ENCODE measurements at places on chromosomes 1 and 21.

GRCh38 chr1:239260842-239261241 is 125.5 kb upstream of the CHRM3 start:
- DNase-seq, result no peak

DNA sequence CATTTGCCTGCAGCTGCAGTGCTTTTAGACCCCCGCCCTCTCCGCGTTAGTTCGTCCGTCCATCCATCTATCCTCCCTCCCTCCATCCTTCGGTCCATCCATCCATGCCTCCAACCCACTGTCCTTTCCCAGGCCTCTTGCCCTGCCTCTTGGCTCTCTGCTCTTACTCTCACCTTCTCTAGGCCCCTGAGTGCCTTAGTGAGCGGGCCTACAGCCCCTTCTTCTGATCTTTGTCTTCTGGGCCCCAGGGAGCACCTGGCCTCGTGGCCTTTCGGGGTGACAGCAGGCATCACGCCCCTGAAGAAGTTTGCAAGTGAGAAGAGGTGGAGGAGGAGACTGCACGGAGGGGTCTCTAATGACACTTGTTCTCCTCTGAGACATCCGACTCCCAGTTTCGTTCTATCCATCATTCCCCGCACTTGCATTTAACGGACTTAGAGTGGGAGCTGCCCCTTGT is 842 bp downstream of the ATXN7L2 start:
- DNase-seq, result peak; percentile 58

- no peak for DNase-seq
These were observed 1.2 kb downstream of the PLCH2 start for GRCh38 chr1:2477309-2477708.

- peak; percentile 35 for DNase-seq
These were observed 2.2 kb downstream of the SLC19A2 start for GRCh38 chr1:169483500-169483966.

DNA sequence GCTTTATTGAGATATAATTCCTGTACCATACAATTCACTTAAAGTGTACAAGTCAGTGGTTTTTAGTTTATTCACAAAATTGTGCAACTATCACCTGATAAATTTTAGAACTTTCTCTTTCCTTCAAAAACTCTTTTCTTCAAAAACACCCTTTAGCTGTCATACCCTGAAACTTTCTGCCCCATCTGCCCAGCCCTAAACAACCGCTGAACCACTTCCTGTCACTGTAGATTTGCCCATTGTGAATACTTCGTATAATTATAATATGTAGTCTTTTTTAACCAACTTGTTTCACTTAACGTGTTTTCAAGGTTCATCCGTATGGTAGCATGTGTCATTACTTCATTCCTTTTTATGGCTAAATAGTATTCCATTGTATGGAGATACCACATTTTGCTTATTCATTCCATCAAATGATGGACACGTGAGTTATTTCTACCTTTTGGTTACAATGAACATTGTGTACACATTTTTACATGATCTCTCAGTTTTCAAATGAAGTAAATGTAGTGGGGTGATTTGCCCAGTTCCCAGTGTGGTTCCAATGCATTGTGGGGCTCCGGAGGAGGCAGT is 37.9 kb downstream of the WNT4 start:
- no peak for DNase-seq

- no peak for DNase-seq
These were observed 16.2 kb upstream of the MYOG start for GRCh38 chr1:203101813-203102634.

DNA sequence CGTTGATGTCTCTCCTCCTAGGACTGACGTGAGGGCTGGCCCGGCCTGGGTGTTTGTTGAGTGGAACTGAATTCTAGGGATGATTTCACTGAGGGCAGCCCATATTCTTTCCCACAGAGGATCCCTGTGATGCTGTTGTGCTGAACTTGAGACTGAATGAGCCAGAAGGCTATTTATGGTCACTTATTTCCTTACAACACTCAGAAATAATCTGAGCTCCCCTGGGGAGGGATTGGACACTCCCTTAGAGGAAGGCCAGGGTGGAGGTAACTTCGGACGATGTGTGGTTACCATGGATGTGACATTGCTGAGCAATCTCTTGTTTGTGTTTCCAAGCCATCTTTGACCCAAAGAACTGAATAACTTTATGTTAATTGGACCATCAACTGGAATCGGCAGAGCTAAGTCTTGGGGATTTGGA is 5.1 kb upstream of the TMCO4 start:
- DNase-seq, result no peak

DNA sequence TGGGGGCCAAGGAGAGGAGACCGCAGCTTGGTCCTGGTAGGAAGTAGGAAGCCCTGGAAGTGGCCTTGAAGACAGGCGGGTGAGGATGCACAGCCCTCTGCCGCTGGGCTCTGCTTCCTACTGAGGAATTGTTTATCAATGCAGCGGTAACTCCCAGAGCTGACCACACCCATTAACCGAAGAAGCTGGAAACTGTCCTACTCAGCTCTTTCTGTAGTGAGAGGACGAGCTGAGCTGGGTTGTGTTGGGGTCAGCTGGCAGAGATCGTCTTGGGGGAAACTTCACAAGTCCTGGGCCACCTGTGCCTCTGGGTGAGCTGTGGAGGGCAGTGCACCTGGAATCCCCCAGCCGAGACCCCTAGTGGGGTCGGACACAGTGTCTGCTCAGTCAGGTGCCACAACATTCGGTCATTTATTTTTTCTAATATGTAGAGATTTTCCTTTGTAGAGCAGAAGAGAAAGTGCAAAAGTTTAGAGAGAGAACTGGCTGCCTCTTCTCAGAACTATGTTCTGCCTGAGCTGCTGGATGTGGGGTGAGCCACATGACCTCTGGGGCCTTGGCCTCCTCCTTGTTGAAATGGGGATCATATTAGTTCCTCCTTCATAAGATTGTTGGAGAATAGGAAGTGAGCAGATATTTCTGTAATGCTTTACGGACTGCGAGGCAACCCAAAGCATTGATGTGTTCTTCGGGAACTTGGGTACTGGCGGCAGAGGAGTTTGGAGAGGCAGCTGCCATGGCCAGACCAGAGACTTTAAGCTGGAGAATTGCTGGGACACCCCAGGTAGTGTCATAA is 3.6 kb downstream of the NECAP2 start:
- peak; percentile 58 for DNase-seq

DNA sequence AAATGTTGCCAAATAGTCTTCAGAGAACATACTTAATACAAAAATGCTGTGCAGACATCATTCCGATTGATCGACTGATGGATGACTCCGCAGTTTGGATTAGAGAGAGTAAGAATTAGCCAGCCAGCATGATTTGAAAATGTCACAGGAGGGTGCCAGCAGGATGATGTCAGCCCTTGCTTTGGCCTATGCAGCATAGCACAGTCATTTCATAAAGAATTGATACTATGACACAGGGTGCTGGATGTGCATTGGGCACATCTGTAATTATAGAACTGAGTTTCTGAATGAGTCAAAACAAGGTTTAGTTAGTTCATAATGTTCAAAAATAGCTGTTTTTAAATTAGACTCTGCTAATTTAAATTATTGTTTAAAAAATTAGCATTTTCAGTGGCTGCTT is 21.6 kb upstream of the TRAF5 start:
- no peak for DNase-seq

DNA sequence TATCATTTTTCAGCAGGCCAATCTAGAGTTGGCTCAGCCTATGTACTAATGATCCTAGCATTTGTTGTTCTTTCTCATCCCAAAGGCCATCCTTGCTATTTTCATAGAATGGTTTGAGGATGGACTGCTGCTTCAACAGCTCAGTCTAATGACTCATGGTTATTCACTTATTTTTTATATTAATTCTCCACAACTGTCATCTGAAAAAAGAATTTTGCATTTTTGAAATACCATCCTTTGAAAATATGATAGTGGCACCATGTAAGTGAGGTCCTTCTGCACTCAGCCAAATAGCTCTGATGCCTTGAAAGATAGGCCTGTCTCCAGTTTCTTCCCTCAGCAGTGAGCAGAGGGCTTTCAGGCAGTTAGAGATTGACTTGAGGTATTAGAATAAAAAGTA is 377.5 kb downstream of the LMO4 start:
- no peak for DNase-seq

Measured in K562 (cell line).